ENCODE measurements at places on chromosomes 5 and 9.

DNA sequence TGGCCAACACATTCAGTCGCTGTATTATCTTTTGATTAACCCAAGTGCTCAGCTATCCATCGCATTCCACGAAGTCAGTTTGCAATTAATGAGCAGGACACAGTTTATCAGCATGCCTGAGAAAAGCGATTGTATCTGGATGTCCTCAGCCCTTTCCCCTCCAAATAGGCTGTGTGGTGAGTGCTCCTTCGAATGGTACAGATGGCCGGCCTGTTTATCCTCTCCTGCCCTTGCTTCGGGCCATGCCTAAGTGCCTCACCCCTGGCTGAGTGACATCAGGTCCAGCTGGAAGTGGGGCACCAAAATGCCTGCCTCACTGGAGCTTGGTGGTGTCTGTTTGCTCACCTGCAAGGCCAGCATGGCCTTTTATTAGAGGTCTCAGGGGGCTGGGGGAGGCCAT is 317.3 kb downstream of the GADD45G start:
- no peak for DNase-seq

- no peak for DNase-seq
Observed at GRCh38 chr5:141672841-141673813, 8.9 kb downstream of the ARAP3 start.

GRCh38 chr9:91676046-91676445 is 252.4 kb upstream of the NFIL3 start:
- no peak for DNase-seq

- no peak for DNase-seq
Observed at GRCh38 chr5:89435347-89435746, 552.4 kb upstream of the MEF2C start.

- peak; percentile 9 for DNase-seq
Observed at GRCh38 chr9:97889941-97890887, 32.1 kb downstream of the TRMO start.

DNA sequence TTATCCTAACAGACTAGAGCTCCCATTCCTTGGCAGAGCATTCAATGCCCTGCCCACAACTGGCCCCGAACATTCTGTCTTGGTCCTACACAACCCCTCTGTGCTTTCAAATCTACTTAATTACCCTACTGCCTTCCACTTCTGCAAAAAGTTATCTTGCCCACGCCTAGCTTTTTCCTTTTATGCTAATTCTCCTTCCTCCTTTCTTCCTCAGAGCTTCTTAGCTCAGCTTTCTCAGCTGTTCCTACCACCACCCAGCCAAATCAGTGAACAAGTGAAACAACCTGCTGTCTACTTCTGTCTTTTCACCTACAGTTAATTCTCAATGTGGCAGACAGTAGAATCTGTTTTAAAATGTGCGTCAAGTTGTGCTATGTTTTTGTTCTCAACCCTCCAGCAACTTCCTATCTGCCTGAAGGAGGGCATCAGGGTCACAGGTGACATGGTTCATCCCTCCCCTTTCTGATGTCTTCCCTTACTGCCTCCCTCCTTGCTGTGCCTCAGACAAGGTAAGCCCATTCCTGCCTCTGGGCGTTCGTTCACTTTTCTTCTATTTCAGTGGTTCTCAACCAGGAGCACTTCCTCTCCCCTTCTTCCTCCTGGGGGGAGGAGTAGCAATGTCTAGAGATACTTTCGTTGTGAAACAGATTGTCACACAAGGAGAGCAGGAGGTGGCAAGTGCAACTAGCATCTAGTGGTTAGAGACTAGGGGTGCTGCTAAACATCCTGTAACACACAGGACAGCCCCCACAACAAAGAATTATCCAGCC is 1.3 kb upstream of the REEP5 start:
- no peak for DNase-seq

DNA sequence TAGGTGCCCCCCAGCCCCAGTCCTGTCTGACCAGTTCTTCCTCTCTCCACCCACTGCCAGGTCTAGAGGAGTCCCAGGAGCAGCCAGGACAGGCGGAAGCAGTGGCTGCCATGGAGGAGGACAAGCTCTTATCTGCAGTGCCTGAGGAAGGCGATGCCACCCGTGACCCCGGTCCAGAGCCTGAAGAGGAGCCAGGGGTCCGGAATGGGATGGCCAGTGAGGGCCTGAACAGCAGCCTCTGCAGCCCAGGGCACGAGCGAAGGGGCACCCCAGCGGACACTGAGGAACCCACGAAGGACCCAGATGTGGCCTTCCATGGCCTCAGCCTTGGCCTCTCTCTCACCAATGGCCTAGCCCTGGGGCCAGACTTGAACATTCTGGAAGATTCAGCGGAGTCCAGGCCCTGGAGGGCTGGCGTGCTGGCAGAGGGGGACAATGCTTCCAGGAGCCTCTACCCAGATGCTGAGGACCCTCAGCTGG is 13.8 kb downstream of the PSD2 start:
- no peak for DNase-seq

DNA sequence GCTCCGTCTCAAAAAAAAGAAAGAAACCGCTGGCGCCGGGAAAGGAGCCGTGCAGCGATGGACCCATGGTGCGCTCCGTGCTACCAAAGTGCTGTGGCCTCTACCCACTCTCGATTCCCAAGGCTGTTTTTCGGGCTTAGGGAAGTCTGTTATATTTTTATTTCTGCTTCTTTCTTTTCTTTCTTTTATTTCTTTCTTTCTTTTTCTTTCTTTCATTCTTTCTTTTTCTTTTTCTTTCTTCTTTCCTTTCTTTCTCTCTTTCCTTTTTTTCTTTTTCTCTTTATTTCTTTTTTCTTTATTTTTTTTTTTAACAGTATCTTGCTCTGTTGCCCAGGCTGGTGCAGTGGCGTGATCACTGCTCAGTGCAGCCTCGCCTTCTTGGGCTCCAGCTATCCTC is 87.5 kb downstream of the ANXA2R start:
- no peak for DNase-seq

GRCh38 chr5:35540002-35540401 is 77.7 kb upstream of the SPEF2 start:
- no peak for DNase-seq

- no peak for DNase-seq
Observed at GRCh38 chr5:96896806-96897205, 20.5 kb downstream of the ERAP2 start.

GRCh38 chr9:27117489-27118135 is 8.6 kb downstream of the TEK start:
- no peak for DNase-seq

GRCh38 chr5:168601972-168602371 is 22.8 kb upstream of the PANK3 start:
- no peak for DNase-seq

- no peak for DNase-seq
Observed at GRCh38 chr9:22107202-22108045, 98.3 kb upstream of the CDKN2B start.

- no peak for DNase-seq
Observed at GRCh38 chr5:87398981-87399614, 13.6 kb downstream of the CCNH start.

DNA sequence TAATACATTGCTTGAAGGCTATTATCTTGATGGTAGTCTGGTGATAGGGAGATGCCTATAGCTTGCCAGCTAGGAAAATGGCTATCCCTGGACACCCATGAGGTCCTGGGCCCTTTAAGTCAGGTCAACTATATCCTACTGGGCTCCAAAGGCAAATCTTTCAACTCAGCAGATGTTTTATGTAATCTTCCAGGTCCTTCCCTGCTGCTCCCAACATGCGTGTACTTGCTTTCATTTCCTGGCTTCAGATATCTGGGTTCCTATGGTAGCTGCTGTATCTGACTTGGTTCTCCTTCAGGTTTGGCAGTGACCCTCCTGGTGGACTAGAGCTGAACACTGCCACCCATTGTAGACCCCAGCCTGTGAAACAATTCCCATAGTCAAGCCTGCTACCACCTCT is 32.4 kb upstream of the GAS1 start:
- no peak for DNase-seq
